ENCODE measurements at places on chromosomes 11 and 22.

DNA sequence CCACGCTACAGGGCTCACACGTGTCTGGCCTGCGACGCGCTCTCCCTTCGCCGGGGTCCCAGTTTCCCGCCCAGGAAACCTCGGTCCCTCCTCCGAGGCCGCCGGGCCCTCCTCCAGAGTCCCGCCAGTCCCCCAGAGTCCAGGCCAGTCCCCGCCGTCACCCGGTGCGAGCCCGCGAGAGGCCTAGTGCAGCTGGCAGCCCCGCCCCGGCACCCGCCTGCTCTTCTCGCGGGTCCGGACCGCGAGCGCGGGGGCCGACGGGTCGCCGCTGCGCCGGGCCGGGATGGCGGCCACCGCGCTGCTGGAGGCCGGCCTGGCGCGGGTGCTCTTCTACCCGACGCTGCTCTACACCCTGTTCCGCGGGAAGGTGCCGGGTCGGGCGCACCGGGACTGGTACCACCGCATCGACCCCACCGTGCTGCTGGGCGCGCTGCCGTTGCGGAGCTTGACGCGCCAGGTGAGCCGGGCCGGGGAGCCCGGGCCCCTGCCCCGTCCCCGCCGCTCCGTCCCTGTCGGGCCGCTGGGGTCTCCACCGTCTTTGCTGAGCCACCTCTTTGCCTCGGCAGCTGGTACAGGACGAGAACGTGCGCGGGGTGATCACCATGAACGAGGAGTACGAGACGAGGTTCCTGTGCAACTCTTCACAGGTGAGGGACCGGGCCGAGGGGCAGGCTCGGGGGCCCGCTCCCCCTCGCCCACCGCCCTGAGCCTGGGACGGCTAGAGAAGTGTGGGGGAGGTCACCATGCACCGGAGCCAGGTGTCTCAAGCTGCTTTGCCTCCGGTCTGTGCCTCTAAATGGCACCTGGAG, at the start of gene PTPMT1:
PTPMT1 (plus strand) TSS at position 260 of the 809 bp plus-strand sequence; CDS start at position 284, 24 bp downstream.
- DNase-seq: no peak

DNA sequence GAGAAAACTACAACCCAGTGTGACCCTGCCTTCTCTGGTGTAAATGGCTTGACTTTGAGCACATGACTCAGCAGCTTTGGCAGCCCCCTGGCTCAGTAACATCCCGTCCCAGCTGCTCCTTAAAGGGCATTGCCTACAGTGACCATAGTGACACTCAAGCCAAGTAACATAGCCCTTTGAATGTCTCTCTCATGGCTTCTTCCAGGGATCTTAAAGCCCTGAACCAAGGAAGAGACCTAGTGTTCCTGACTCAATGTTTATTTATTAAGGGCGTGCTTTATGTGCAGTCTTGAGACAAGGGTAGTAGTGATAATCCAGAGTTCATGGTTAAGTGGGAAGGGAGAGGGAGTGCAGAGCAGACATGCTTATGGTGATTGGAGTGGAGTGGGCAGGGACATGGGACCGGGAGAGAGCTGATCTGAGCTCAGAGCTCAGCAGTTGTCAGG, 125.7 kb downstream of the PARVA start:
- no peak for DNase-seq

GRCh38 chr11:10653946-10654810, 39.4 kb downstream of the IRAG1 start:
- DNase-seq: no peak

GRCh38 chr11:121533601-121534000, 80.8 kb upstream of the SORL1-AS1 start:
- no peak for DNase-seq

DNA sequence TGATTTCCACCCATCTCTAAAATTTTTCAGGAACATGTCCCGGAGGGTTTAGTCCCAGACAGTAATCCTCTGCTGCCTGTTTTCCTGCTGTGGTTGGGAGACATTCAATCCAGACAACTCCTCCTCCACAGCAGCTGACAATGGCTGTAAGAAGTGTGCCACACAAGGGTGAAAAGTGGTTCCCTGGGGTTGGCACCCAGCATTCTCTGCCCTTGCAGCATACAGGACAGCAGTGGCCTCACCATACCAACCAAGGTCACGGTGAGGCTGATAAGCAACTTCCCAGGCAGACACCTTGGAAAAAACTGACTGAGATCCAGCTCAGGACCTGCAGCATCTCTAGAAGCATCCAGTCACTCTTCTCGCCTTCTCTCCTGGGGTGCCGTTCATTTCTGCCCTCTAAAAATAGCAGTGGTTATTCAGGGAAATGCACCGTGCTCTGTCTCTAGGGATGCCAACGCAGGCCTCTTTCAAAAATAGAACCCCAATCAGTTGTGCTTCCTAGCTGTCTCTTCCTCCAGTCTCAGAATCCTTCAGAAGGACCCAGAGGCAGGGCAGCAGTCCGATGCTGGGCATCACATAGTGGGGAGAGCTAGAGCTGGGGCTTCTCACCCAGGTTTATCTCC, 241.0 kb downstream of the TENM4 start:
- no peak for DNase-seq

- DNase-seq: no peak
Measured at GRCh38 chr11:44600839-44601383, 35.4 kb downstream of the CD82 start.

GRCh38 chr22:42670921-42671709, 21.9 kb upstream of the CYB5R3 start:
- no peak for DNase-seq

- no peak for DNase-seq
Measured at GRCh38 chr11:26028393-26028911, 303.5 kb upstream of the ANO3 start.

DNA sequence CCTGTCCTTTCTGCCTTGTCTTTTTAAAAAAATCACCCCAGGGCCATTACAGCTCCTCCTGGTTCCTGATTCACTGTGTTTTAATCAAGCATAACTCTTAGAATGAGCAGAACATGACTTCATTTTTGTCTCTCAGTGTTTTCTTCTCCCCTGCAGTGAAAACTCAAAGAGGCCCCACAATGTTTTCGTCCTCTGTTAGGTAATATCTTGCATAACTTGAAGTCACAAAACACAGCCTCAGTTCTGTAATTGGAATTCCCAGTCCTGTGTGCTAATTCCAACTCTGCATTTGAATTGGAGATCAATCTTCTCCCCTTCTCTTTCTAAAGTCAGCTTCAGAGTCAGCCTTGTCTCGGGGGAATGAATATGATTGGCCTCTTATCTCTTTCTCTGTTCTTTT, 186.5 kb upstream of the NAV2 start:
- no peak for DNase-seq

GRCh38 chr11:91967691-91968045, 256.9 kb upstream of the FAT3 start:
- DNase-seq: no peak

GRCh38 chr11:10305964-10306918, 1.4 kb downstream of the ADM start:
- no peak for DNase-seq

GRCh38 chr22:47407461-47408025, 645.1 kb downstream of the TBC1D22A start:
- no peak for DNase-seq
